ENCODE measurements at places on chromosomes 5 and 9.

DNA sequence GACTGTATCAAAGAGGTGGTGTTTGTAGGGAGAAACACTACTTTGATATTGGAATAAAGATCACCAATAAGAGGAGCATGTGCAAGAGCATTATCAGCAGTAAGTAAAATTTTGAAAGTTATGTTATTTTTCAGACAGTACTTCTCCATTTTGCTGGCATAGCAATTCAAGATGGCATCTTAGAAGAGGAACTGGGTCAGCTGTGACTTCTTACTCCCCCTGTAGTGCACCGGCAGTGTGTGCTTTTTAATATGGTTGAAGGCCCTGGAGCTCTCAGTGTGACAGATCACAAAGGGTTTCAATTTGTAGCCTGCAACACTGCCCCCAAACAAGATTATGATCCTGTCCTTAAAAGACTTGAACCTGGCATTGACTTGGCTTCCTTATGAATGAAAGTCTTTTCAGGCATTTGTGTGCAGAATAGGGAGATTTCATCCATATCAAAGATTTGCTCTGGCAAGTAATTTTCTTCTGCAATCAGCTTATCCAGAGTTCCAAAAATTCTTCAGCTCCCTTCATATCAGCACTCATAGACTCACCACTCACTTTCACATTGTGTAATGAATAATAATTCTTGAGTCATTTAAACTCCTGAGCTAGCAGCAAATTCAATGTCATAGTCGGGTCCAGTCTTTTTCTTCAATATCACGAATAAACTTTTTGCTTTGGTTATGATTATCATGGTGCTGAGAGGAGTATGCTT is 105.7 kb upstream of the MAMDC2 start:
- DNase-seq, result no peak

DNA sequence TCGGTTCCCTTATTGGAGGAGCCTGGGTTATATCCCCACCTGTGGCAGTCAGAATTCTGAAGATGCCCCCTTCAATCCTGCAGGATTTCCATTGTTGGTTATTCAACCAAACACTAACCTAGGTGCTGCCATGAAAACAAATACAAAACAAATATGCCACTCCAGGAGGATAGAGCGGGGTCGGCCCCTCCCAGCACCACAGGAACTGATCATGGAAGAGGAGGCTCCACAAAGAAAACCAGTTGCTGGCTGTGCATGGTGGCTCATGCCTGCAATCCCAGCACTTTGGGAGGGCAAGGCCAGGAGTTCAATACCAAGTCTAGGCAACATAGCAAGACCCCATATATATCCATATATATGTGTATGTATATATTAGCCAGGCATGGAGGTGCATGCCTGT is 13.2 kb upstream of the ADGRD2 start:
- no peak for DNase-seq

- no peak for DNase-seq
Measured at GRCh38 chr5:65047225-65047624, 278.5 kb downstream of the CWC27 start.

GRCh38 chr5:170327168-170327567 is 29.6 kb upstream of the LCP2 start:
- DNase-seq, result no peak

GRCh38 chr9:114309096-114309495 is 13.8 kb upstream of the ORM1 start:
- no peak for DNase-seq

- no peak for DNase-seq
Measured at GRCh38 chr9:9729082-9729481, 883.7 kb downstream of the PTPRD start.

- DNase-seq, result no peak
Measured at GRCh38 chr5:132277971-132278853, 16.0 kb upstream of the SLC22A4 start.

GRCh38 chr9:72681283-72681630 is 159.8 kb downstream of the TMC1 start:
- no peak for DNase-seq

DNA sequence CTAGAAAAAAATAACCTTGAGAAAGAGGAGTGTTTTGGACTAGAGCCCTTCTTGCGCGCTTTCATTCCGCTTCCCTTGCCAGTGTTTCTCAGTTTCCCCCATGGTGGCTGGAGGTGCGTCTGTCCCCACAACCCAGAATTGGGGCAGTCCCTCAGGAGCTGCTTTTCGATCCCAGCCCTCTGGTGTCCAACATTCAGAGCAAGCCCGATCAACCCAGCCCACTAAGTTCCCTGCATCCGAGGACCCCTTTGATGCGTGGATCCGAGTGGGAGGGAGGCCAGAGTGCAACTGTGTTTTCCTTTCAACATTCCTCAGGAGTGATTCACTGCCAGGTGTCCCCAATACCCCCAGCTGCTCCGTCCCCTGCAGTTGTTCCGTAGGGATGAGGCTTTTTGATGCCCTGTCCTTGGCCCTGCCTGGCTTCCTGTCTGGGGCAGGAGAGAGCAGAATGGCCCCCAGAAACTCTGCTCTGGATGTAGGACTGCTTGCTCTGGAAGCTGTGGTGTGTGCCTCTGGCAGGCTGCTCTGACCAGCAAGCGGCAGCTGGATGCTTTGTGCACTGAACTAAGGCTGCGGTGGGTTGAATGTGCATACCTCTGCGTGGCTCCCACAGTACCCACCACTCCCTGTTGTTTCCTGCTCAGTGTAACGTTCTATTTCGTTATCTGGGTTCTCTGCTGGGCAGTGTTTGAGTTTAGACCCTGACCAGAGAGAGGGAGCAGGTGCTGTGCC is 117.5 kb downstream of the BOD1 start:
- no peak for DNase-seq

DNA sequence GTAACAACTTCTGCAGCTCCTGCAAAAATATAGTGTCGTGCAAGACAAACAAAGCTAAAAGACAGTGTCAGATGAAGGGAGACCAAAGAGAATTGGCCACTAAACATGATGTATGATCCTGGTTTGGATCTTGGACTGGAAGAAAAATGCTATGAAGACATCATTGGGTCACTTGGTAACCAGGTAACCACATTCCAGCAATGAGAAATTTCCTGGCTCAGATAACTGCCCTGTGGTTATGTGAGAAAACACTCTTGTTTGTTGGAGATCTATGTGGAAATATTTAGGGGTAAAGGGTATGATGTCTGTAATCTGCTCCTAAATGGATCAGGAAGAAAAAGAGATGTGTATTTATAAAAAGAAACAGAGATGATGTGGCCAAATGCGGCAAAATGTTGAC is 45.5 kb upstream of the ANKRD33B start:
- DNase-seq, result no peak

GRCh38 chr9:104539275-104539674 is 2.6 kb upstream of the OR13C3 start:
- DNase-seq, result no peak

DNA sequence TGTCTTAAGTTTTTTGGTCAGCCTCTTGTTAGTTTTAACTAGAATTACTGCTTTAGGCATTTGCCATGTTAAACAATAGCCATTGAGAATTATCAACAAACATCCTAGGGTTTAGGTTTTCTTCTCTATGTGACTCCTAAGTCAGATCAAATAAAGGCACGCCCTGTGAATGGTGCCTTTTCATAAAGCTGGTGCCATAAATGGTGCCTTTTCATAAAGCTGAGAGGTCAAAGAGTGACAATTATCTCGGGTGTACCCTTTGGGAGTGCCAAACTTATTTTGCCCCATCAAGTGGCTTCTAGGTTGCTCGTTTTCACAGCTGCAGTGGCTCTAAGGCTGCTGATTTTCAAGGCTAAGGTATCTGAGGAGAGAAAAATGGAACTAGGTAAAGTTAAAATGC is 391.6 kb downstream of the DMRTA1 start:
- no peak for DNase-seq

- no peak for DNase-seq
Measured at GRCh38 chr9:14868772-14869583, 41.2 kb downstream of the FREM1 start.

Measured in activated naive CD8-positive, alpha-beta T cell treated with anti-CD3 and anti-CD28 coated beads, Interleukin-2, amount 50 U/mL, for 24 hours (primary cell).